Sciatic nerve (tissue), 2 donors: ENCODE measurements at places on chromosomes 1 and 21. TPM values are rescaled to one million over a fixed set of nuclear protein-coding genes. Genes with fewer than 3 reads are reported as not detected.

Gene SFN
- total RNA-seq, result 0.53 TPM

GRCh38 chr1:111101854-111102642, 37.8 kb downstream of the DRAM2 start:
- no peak for DNase-seq

DNA sequence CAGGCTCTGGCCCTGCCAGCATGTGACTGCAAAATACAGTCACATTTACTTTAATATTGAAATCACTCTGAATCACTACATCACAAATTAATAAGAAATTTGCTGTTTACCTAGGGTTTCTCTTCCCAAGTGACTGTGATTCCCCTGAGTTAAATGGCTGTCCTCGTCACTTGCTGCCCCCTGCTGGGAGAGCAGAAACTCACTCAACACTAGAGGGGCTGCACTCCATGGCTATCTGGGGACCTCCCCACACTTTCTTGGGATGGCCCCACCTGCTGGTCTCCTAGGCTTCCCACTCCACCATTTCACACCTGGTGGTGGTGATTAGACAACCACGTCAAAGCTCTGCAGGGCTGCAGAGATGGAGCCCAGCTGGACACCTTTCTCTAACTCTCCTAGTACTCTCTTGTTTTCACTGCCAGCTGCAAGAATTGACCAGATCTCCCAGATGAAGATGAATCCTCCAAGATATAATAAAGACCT, 63.4 kb downstream of the CD2 start:
- DNase-seq, result no peak

Gene TRIM67
- 0.04 TPM for total RNA-seq

Gene OR2M3
- total RNA-seq, result 0.04 TPM

DNA sequence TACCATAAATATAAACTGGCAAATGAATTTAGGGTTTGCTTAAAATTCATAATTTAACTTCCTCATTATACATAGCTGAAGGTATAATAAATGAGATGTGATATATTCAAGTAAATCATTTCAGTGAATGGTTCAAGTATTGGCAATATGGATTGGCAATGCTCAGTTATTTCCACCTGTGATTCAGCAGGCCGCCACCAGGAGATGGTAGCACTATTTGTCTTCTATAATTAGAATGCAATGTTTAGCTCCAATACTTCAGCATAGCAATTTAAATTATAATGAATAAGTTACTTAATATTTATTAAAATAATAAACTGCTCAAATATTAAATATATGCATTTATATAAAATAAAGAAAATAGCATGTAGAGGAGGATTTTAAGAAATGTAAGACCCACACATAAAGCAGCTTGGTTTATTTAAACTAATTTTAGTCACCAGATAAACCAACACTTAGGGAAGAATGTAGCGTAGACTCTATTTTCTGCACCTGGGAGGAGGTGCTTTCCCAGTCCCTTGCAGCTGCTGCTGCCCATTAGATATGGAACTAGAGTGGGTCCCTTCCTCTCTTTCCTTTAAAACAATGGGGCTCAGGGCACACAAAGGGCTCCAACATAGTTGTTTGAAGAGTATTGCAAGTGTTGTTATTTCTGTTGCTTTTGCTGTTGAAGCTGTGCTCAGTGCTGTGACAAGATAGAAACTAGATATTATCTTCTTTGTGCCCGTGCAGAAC, 62.1 kb downstream of the PLPPR4 start:
- DNase-seq, result no peak

- no peak for DNase-seq
Measured at GRCh38 chr1:167922611-167923074, 8.7 kb upstream of the ADCY10 start.

- DNase-seq, result no peak
Measured at GRCh38 chr1:67717876-67718275, 32.9 kb downstream of the GADD45A start.

Gene HES3
- total RNA-seq, result not detected

DNA sequence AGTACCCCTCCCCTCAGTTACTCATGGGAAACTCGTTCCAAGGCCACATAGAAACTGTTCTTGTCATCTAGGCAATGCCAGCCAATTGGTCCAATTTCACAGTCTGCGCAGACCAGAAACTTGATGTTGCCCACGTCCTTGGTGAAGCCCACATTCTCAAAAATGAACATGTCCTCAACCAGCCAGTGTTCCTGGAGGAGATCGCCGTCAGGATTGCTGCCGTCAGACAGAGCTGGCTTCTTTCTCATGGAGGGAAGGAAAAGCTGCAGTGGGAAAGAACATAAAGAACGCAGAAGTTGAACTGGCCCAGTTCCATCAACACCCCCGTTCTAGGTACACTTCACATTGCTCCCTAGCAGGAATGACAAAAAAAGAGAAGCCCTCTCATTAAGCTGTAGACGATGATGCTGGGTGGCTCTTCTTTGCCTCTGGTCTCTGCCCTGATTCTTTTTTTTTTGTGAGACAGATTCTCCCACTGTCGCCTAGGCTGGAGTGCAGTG, 7.9 kb downstream of the RABIF start:
- DNase-seq, result no peak

DNA sequence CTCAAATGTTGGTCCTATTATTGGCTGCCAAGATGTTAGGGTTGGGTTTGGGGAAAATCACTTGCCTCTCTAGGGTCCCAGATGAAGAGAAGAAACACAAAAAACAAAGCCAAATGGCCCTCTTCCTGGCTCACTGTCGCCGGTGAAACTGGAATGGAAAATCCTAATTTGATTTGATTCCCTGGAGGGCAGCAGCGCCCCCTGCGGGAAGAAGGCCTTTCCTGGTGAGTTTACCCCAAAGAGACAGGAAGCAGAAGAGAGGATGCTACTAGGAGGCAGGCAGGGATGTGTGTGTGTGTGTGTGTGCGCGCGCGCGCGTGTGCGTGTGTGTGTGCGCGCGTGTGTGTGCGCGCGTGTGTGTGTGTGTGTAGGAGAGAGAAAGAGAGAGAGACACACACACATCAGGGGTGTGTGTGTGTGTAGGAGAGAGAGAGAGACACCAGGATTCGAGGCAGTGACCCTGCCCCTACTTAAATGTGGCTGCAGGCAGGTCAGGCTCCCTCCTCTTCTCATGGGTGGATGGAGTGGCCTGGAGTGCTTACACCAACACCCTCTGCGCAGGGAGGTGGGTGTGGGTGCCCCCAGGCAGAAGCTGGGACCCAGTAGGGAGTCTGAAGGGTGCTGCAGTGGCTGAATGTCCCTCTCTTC, 3.1 kb upstream of the SELENON start:
- peak; percentile 92 for DNase-seq

GRCh38 chr1:235138821-235139220, 10.2 kb upstream of the TOMM20 start:
- DNase-seq, result no peak

GRCh38 chr1:35298464-35298863, 30.0 kb downstream of the ZMYM4 start:
- DNase-seq, result no peak

Gene ARHGEF11
- total RNA-seq, result 38.4 TPM

- DNase-seq, result no peak
Measured at GRCh38 chr1:77776007-77776700, 3.3 kb upstream of the MIGA1 start.

DNA sequence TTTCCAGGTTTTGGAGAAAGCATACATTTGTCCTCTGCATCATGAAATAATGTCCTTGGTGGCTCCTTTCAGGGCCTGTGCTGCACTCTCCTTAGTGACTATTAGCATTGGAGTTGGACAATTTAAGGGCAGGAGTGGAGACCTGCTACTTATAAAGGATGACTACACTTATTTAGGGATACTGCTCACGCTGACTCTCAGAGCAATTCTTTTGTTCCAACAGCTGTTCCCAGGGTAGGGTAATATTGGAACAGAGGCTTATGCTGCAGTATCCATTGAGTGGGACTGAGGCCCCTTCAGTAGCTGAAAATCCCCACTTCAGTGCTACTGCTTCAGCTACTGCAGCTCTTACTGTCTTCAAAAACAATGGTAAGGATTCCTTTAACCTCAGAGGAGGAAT, 84.6 kb downstream of the GPR88 start:
- no peak for DNase-seq

Gene ADGRB2
- total RNA-seq, result 5.2 TPM

DNA sequence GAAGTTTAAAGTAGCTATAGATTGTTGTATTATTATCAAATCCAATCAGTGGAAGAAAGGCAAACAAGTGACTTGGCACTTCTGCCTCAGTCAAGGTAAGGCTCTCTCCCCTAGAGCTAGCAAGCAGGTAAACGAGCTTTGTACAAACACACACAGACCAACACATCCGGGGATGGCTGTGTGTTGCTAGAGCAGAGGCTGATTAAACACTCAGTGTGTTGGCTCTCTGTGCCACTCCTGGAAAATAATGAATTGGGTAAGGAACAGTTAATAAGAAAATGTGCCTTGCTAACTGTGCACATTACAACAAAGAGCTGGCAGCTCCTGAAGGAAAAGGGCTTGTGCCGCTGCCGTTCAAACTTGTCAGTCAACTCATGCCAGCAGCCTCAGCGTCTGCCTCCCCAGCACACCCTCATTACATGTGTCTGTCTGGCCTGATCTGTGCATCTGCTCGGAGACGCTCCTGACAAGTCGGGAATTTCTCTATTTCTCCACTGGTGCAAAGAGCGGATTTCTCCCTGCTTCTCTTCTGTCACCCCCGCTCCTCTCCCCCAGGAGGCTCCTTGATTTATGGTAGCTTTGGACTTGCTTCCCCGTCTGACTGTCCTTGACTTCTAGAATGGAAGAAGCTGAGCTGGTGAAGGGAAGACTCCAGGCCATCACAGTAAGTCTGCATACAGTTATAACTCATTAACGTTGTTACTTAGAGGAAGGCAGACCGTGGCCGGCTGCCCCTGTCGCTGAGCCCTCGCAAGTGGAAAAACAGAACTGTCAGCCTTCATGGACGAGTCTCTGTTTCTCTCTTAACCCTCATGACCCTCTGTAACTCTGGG, at the start of gene PALMD:
Gene PALMD, plus strand, starts transcription at position 415 of the 833 bp plus-strand sequence. Its CDS starts 205 bp downstream, at position 620.
- peak; percentile 62 for DNase-seq
